Omental fat pad (tissue), 4 donors: ENCODE measurements at places on chromosomes 3 and 15. TPM values are rescaled to one million over a fixed set of nuclear protein-coding genes. Genes with fewer than 3 reads are reported as not detected.

The DAZL gene
- total RNA-seq, result not detected

The C3orf33 gene
- total RNA-seq, result 2.2 TPM

The SLC22A13 gene
- total RNA-seq, result 0.94 TPM

- no peak for DNase-seq
Observed at GRCh38 chr15:62453981-62454380, 288.9 kb upstream of the C2CD4B start.

DNA sequence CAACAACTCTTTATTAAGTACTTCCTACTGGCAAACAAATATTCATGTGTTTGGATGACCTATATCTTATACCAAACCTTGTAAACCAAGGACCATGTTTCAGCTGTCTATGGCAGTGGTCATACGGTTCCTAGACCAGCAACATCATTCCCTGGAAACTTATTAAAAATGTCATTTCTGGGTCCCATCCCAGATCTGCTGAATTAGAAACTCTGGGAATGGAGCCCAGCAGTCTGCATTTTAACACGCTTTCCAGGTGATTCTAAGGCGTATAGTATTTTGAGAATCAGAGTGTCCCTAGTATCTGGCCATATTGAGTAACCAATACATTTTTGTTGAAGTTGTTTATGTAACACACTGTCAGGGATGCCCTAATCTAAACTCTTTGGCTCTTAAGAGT is 363.4 kb upstream of the LRRC3B start:
- DNase-seq, result no peak

The MAGI1 gene
- total RNA-seq, result 38.8 TPM

DNA sequence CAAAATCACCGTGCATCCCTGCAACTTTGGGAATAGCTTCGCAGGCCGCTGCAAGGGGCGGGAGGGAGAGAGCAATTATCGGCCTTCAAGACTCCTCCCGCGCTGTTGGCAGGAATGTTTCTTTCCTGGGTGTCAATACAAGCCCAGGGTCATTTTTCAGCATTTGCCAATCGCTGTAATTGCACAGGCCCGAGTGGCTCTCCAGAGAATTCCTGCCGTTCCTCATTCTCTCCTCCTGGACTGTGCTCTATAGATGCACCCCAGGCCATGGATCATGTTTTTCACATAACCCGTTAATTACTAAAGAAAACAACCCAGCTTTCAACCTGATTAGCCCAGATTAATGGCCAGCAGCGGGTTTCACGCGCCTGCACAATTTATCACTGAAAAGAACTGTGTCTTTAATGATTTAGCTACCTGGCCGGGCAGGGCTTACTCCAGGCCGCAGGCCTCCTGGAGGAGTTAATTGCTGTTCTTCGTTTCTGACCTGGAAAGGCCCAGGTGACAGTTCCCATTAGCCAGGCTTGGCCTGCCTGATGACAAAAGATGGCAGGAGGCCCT is 144.3 kb downstream of the OPA1 start:
- DNase-seq, result no peak

- no peak for DNase-seq
Observed at GRCh38 chr3:184299488-184300377, 692 bp downstream of the PSMD2 start.

The PAQR5 gene
- total RNA-seq, result 1.0 TPM

The RMDN3 gene
- 50.8 TPM for total RNA-seq

- no peak for DNase-seq
Observed at GRCh38 chr15:50190166-50190570, 8.2 kb downstream of the SLC27A2 start.

DNA sequence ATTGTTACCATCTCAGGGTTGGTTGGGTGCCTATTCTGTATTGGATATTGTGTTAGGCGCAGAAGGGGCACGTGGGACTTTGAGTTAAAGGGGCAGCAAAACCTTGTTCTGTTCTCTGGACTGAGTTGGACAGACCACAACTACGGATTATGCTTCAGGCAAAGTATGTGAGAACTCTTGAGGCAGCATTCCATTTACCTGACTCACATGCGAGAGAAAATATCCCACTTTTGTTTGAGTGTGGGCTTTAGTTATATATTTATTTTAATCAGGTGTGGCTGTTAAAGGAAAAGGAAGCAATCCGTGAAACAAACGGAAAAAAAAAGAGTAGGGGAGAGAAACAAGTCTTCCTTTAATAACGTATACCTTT is 627 bp upstream of the PLS1 start:
- DNase-seq, result no peak

DNA sequence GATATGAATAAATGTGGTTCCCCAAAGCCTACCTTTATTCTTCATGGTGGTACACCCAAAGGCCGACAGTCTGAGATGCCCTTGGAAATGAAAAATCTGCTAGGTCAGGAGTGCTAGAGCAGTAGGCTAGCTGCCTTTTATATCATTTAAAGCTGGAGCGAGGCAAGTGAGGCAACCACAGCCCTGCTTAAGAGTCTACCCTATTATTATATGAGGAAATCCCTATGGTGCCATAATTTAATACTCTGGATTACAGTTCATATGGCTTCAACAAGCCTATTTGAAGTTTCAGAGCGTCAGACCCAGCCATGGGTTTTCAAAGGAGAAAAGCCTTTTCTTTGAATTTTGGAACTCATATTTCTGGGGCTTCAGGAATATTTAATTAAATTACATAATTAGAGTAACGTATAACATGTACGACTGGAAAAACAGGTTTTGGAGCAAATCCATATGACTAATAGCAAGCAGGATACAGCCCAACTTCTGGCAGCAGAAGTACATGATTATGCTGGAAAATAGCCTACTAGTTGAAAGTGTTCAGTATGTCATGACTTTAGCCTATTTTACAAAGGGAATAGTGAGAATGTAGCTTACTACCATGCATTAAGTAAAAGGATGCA is 18.0 kb upstream of the SLTM start:
- no peak for DNase-seq

- no peak for DNase-seq
Observed at GRCh38 chr15:101148881-101149664, 102.8 kb downstream of the CHSY1 start.

The NUP210 gene
- total RNA-seq, result 4.0 TPM

DNA sequence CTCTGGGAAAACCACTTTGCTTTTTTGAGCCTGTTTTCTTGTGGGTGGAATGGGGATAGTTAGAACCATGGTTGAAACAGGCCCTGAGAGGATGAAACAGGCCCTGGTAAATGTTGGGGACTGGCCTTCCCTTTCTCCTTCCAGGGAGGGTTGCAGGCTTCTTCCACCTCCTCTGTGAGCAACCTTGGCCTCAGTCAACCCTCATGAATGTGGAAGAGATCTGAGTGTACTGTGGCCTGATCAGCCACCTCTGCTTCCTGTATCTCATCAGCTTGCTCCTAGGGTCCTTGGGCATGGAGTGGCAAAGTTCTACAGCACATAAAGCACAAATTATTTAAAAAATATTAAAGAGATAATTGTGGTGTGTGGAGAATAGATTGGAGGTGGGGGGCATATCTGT is 17.6 kb upstream of the TRH start:
- no peak for DNase-seq

The ANKRD63 gene
- total RNA-seq, result not detected

The ACTRT3 gene
- 2.5 TPM for total RNA-seq

The NANOGP8 gene
- 0.82 TPM for total RNA-seq

DNA sequence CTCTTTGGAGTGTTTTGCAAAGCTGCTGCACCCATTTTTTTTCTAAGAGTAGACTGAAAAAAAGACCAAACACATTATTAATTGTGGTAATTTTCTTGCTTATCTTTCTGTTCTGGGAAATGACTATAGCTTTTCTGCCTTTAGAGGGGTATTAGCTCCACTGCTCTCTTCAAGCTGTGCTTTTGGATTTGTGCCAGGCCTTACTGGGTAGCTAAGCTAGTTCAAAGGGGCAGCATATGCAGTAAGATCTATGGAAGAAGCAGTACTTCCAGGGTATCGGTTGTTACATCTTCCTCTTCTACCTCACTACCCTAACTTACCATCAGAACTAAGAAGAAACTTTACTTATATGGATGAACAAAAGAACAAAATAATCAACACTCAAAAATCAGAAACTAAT is 28.7 kb upstream of the ARIH1 start:
- no peak for DNase-seq

- DNase-seq, result no peak
Observed at GRCh38 chr3:29890801-29891200, 609.9 kb downstream of the RBMS3 start.

DNA sequence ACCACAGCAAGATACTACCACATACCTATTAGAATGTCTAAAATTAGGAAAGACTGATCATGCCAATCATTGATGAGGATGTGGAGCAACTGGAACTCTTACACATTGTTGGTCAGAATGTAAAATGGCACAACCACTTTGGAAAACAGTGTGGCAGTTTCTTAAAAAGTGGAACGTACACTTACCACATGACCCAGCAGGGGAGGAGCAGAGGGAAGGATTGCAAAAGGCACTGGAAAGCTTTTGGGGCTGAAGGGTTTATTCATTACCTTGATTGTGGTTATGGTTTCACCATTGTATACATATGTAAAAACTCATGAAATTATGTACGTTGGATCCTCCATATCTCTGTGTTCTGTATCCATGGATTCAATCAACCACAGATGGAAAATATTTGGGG is 3.3 kb upstream of the EHD4 start:
- no peak for DNase-seq

The PGBD4 gene
- 1.3 TPM for total RNA-seq

DNA sequence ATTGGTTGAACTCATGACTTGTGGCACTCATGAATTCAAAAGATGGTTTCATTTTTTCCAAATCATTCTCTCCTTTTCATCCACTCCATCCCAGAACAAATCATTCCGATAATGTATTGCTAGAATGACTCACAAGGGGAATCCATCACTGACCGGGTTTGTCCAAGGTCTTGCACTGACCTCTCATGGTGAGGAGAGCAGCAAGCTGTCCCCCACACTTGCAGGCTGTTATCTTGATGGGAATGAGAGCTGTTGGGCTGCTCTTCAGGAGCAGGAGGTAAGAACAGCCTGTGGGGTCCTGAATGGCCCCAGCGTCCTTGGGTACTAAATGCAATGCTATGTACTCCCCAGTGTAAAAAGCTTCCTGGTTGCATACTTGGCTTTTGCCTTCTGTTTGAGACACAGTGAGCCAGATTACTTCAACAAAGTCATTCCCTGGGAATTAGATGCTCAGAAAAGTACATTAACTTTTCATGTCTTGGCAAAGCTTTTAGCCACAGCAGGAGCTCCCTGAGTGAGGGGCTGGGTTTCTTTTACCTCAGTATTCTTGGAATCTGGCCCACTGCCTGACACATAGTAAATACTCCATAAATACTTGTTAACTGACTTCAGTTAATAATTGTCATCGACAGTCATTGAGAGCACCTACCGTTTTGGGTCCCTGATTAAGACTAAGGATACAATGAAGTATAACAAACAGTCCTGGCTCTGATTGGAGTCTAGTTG is 24.1 kb downstream of the CCNL1 start:
- no peak for DNase-seq

DNA sequence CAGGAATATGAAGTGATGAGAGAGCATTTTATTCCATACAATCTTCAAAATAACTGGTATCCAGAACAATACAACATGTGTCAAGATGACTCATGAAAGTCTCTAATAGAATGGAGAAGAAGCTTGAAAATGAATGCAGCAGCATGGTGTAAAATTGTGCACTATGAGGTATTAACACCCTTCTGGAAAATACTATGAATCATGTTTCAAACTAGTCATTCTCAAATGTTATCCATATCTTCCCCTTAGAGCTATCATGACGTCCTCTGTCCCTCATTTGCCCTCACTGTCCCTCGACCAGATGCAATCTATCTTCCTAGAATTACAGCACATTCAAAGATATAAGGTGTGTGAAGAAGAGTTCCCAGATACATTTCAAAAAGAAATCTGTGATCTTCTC is 198.2 kb downstream of the NECTIN3 start:
- DNase-seq, result no peak

DNA sequence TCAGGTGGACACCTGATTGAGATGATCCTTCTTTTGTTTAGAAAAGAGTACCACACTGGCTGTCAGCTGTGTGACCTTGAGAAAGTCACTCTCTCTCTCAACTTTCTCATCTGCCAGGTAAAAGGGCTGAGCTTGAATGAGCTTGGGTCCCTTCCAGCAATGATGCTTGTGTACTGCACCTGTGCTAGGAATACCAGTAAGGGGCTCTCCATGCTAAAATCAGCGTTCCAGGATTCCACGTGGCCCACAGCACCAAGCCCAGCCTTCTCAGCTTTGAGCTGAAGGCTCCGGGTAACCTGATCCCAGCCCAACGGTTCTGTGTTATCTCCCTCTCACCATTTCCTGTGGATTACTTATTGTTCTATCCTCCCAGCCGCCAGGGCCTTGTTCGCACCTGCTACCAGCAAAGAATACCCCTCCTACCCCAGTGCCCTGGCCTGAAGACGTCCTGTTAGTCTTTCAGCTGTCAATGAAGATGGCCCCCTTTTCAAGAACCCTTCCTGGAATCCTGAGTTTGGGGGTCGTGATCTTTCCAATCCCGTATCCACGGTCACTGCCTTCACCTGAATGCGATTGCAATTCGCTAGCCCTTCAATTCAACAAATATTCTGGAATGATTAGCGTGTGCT is 54.2 kb upstream of the CGNL1 start:
- DNase-seq, result no peak

DNA sequence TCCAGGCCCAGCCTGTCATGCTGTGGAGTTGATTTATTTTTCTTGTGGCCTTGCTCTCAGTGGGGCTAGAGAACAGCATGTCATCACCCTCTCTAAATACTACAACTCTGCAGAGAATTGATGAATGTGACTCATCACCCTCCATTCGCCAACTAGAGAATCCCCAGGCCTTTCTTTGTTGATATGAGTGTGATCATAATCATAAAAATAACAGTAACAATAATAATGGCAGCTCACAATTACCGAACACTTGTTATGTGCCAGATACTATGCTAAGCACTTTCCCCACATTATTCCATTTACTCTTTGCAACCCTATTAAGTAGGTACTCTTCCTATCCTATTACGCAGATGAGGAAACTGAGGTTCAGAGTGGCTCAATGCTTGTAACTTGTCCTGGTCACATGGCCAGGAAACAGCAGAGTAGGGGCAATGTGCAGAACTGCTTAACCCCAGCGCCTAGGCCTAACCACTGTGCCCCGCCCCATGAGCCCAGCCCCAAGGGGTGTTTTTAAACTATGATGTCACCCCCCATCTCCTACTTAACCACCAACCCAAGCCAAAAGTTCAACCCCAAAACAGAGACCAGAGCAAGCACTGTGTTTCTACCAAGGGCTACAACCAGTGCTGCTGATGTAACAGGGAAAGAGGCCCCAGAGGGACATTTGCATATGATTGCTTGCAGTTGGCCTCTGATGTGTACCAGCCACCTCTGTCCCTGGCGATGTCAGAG is 104.5 kb downstream of the ADCY5 start:
- no peak for DNase-seq

The ARL13B gene
- 10.4 TPM for total RNA-seq

The CCR4 gene
- not detected for total RNA-seq

- DNase-seq, result no peak
Observed at GRCh38 chr3:86828751-86829150, 162.2 kb downstream of the VGLL3 start.

DNA sequence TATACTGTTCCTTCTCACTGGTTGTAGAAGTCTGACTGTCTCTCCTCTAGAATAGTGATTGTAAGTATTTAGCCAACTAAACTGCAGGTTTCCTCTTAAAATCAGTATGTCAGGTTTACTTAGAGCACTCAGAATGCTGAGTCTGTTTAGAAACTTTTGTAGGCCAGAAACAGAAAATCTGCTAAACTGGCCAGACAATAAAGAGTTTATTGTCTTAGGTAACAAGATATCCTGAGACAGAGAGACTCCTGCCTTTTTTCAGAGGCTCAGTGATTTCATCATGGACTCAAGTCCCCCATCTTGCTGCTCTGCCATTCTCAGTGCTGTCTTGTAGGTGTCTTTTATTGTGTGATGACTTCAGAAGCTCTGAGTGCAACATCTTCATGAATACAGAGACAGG is 279.0 kb downstream of the MFSD1 start:
- no peak for DNase-seq

- no peak for DNase-seq
Observed at GRCh38 chr15:40340038-40340739, 550 bp downstream of the CCDC9B start.
